ENCODE measurements at places on chromosomes 4 and X.

DNA sequence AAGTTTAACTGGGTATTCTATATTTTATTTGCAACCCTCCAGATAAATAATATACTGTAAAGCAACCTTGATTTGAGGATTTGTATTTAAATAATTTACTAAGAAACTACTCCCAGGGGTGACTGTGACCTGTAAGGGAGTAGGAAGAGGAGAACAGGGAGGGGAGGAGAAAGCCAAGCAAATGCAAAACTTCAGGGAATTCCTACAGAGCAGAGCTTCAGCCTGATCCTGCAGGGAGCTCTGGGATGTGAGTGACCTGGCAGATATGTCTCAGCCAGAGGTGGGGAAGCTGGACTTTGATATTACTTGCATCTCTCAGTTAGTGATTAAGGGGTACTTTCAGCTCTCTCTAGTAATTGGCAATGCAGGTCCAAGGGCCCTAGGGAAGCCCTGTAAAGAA, 302.0 kb downstream of the FRMPD4 start:
- DNase-seq: no peak

- peak; percentile 47 for DNase-seq
Measured at GRCh38 chr4:15882675-15883086, 55.9 kb downstream of the FGFBP1 start.

DNA sequence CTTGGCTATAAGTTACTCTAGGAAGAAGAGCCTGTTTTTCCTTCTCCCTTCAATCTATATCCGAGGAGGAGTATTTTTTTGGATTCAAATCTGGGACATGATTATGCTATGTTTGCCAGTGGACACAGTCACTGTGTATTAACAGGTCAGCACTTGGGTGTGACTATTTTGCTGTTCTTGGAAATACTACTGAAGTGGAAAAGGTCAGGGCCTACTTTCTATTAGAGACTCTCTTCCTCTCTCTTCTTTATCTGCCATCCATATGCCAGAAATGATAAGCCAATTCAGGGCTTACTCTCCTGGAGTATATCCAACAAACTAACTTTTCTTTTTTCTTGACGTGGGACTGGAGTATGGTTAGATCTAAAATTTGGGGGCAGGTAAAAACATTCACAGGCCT, 40.5 kb downstream of the MID1IP1 start:
- DNase-seq: no peak

DNA sequence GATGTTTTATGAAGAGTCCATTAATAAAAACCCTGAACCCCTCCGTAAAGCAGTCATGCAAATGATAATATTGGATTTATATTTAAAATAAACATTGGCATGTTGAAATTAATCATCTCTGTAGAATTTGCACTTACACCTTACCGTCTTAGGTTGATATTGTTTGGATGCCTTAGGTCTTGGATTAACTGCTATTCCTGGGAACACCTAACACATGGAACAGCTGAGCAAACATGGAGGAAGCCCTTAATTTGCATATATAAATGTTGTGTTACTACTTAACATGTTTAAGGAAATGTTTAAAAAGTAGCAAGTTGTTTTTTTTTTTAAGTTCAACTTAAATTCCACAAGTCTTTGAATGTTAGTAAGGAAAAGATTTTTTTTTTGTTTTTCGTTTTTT, 62.5 kb downstream of the NSD2 start:
- DNase-seq: no peak

DNA sequence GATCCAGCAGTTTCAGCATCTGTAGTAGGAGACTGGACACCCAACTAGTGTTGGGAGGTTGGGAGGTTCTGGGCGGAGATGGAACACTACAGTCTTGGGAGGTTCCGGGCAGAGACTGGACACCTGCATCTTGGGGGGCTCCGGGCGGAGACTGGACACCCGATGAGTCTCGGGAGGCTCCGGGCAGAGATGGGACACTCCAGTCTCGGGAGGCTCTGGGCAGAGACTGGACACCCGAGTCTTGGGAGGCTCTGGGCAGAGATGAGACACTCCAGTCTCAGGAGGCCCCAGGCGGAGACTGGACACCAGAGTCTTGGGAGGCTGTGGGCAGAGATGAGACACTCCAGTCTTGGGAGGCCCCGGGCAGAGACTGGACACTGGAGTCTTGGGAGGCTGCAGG, 29.5 kb upstream of the LANCL3 start:
- no peak for DNase-seq

DNA sequence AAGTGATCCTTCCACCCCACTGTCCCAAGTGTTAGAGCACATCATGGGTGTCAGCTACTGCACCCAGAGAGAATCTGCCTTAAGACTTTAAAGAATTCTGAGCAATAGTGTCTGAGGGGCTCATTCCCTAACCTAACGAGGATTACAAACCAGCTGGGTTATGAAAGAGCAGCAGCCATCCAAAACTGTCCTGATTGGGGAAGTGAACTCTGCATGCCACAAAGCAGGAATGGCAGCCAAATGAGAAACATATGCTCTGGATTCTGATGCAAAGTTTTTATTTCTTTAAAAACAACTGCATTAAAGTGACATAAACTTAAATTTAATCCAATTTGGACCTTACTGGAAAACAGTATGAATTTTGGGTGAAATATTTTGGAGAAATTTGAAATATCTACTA, 103.2 kb downstream of the ANXA3 start:
- no peak for DNase-seq

DNA sequence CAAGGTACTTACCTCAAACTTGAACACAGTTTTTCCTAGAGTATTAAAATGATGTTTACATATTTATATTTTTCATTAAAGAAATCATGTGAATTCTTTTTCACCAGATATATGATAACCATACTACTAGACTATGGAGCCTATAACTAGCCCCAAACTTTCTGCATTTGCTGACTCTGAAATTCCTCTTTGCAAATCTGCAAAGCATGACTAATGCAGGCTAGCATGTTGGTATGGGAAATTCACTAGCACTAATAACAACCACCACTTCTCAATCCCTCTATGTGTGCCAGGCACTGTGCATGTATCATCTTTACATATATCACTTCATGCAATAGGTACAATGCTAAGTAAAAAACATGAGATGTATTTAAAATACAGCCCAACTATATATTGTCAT, 51.1 kb downstream of the SLC10A7 start:
- DNase-seq: no peak

DNA sequence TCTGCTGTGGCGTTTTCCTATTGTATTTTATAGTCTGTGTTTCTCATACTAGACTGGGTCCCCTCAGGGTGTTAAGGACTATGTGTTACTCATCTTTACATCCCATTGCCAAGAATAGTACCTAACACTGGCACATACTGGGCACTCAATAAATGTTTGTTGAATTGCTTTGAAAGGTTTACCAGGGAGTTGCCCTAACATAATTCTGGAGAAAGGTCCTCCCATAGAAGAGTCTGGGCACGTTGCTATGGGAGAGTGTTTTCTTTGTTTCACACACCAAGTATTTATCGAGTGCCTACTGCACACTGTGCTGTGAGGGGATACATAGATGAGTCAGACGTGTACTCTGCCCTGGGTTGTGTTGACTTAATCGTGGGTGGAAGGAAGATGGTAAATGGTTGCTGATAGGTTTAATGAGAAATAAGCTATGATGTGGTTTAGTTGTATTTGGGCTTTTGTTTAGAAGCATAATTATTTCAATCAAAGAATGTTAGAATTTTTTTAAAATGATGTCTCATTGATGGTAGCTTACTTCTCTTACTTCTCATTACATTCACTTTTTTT, 42.9 kb downstream of the AFF1 start:
- peak; percentile 52 for DNase-seq

DNA sequence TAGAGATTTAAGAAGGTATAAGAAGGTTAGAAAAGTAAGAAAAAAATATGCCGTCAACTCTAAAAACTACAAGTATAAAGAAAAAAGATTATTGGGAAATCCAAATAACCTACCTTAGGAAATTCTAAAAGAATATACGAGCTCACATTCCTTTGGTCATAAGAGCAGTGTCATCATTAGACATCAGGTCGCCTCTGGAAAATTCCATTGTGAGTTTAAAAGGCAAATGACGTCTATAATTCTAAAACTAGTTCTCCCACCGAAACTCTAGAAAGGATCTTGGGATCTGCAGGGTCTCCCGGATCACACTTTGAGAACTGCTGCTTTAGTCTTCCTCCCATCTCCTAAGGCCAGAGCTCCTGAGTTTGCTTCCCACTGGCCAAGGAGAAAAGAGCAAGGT, 518 bp upstream of the SAT1 start:
- DNase-seq: no peak

DNA sequence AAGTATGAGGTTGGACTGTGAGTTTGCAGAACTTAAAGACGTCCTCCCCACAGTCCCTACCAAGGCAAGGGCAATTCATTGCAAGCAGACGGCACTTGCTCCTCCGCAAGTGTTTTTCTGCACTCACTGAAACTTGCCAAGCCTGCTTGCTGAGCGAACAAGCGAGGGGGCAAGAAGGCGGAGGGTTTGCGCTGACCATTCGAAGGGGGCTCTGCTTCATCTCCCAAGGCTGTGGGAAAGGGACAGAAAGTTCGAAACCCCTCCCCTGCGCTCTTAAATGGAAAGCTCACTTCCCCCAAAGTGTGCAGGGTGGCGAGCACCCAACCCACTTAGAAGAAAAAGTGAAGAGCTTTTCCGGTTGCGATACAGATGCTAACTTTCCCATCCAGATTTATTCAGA, 1.4 kb downstream of the MID1 start:
- no peak for DNase-seq

Measured in CD4-positive, alpha-beta T cell treated with Interleukin-15 for 4 hours (primary cell).